ENCODE measurements at places on chromosomes 3 and 15.

- DNase-seq: no peak
These were observed 204.3 kb upstream of the UBE3A start for GRCh38 chr15:25643120-25643519.

GRCh38 chr3:111326144-111326995 lies 215.6 kb upstream of the CD96 start:
- no peak for DNase-seq

GRCh38 chr15:77852241-77853007 lies 219.7 kb upstream of the LINGO1 start:
- no peak for DNase-seq

DNA sequence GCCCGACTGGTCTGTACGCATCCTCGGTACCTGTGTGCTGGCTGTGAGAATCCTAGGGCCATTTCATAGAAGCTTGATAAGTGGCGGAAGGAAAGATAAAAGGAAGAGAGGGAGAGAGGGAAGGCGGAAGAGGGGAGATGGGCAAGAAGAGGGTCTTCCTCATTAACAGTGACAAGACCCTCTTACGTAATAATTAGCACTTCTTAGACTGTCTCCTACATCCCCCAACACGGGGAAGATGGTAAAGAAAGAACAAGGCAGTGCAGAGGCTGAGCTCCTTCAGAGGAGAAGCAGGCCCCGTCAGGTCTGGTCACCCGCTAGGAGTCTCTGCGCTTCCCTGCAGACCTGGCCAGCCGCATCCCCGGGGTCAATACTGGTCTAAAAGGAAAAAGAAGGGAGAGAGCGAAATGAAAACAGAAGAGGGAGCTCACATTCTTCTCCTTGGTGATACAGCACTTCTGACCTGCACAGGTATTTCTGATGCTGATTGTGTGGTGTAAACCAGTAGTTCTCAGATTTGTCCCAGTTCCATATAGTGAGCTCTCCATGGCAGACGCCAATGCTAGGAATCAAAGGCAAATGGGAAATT lies 19.0 kb upstream of the FAM240A start:
- DNase-seq: no peak

DNA sequence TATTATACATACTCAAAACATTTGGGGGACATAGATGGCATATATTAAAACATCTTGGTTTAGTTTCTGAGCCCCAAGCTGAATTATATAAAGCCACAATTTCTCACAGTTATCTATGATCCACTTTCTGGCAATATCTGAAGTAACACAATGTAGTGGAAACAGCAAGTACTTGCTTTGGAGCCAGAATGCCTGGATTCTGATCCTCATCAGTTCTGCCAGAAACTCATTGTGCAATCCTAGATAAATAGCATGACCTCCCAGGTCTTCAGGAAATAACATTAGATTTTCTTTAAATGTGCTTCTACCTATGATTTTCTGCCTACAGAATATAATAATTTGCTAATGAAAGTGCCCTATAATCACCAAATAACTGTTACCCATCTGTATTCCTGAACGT lies 544.9 kb downstream of the NAALADL2 start:
- DNase-seq: no peak

DNA sequence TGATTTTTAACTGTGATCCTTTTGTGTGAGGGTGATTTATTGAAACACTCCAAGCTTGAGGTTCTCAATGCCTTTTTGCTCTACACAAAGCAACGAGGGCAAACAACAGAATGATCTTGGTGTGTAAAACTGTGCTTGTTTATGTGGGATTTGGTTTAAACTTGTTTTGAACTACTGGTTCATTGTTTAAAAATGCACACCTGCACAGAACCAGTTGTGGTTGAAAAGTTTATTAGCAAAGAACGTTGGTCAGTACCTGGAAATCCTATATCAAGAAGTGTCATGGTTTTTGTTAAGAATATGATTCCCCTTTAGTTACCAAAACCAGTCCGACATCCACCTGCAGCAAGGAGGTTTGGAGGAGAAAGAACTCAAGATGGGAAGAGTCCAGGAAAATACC lies 239.4 kb downstream of the WNT5A start:
- no peak for DNase-seq

DNA sequence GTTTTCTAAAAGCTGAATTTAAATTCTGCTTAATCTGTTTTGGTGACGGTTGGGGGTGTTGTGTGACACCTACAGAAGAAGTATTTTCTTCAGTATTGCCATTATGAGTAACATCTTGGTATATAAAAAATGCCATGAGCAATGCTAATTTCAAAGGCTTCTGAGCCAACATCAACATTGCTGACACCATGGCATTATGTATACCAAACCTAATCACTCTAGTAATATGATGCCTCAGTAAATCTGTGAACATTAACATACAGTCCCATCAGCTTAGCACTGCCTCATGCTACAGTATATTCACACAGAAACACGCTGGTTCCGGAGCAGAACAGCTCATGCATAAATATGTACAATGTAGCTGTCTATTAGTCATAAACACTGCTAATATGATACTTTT lies 75.8 kb downstream of the ZPLD1 start:
- DNase-seq: no peak

DNA sequence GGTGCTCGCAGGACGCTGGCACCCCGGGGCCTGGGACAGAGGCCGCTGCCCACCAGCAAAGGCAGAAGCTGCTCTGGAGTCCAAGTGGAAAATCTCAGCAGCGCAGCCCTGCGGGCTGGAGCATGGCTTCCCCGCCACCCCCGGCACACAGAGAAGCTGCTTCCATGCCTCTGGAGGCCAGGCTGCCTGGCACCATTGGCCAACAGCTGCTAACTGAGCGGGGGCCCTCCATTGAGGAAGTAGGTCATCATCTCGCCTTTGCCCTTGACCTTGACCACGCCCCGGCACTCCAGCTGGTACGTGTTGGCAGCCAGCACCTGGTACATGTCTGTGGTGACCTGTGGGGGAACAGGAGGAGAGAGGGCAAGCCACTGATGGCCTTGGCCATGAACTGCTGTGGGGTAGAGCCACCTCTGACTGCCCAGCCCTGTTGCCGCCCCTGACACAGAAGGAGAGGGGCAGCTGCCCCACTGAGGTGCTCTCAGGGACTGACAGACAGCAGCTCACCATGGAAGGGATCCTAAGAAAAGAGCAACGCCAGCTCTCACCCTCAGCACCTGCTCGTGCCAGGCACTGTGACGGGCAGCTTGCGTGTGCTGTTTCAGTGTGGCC lies 82.8 kb downstream of the SEC22A start:
- no peak for DNase-seq

Data from NCI-H1694 (cell line).